CD14-positive monocyte (primary cell): ENCODE measurements at places on chromosomes 1 and 21.
A peak's percentile ranks its signal among the peaks of the same experiment; 100 is the strongest.

- DNase-seq = no peak
These were observed 175.1 kb downstream of the CAMTA1 start for GRCh38 chr1:6960291-6960811.

- DNase-seq = no peak
These were observed 502 bp downstream of the VANGL2 start for GRCh38 chr1:160400646-160401486.

- DNase-seq = no peak
These were observed 44.1 kb downstream of the S100B start for GRCh38 chr21:46560568-46561444.

GRCh38 chr1:51058858-51059257, 43.2 kb upstream of the C1orf185 start:
- DNase-seq = no peak

GRCh38 chr1:225250432-225250831, 177.4 kb downstream of the LBR start:
- DNase-seq = peak; percentile 88

DNA sequence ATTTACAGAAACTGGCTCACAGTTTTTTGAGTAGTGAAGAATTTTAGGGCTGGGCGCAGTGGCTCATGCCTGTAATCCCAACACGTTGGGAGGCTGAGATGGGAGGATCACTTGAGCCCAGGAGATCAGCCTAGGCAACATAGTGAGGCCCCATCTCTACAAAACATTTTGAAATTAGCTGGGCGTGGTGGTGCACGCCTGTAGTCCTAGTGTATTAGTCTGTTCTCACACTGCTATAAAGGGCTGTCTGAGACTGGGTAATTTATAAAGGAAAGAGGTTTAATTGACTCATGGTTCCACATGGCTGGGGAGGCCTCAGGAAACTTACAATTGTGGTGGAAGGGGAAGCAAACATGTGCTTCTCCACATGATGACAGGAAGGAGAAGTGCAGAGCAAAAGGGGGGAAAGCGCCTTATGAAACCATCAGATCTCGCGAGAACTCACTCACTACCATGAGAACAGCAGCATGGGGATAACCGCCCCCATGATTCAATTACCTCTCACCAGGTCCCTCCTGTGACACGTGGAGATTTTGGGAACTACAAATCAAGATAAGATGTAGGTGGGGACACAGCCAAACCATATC, 24.4 kb upstream of the DYRK1A start:
- DNase-seq = no peak

DNA sequence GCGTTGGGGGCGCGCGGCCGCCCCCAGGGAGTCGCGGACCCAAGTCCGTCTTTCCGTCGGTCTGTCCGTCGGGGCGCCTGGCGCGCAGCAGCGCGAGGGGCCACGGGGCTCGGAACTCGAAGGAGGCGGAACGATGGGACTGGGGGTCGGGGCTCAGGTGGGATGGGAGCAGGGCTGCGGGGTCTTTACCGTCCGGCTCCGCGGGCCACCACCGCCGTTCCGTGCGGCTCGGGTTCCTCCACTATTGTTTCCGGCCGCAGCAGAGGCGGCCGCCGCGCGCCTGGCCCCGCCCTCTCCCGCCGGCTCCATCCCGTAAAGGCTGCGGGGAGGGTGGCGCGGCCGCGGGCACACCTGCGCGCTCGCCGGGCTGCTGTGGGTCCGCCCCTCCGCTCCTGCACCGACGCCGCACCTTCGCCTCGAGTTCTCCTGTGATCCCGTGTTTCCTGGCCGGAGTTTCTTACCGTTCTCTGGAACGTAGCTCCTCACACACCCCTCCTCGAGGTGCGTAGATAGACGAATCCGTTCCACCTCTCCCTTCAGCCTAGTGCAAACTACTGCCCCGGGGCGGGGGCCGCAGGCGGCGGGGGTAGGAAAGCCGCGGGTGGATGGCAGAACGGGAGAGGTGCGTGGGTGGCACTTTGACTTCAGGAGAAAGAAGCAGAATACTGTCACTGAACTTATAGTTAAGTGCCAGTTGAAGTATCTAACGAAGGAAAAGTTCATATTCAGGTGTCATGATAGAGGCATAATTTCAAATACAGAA, at the start of gene C21orf91:
TSS of gene C21orf91 (minus strand) at position 243 of the 763 bp plus-strand sequence. CDS start 1,038 bp downstream, outside the sequence.
- DNase-seq = peak; percentile 83

- DNase-seq = no peak
These were observed 202.6 kb downstream of the SLC45A1 start for GRCh38 chr1:8520483-8520966.

DNA sequence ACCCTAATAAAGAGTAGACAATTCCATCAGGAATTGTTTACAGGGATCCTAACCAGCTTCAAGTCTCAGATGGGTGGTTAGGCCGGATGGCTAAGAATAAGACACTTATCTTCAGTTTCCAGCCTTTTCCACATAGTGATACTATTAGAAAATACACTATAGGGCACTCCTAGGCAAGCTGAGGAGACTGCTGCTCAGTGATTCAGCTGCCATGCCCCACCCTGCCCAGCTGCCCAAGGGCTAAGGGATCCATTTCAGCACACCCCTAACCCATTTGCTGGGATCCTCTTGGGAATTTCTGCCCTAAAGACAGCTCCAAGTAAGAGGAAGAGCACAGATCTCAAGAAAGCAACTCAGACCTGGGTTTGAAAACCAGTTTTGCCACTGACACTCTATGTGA, 31.9 kb downstream of the PLPP3 start:
- no peak for DNase-seq

- peak; percentile 54 for DNase-seq
These were observed 5.6 kb upstream of the FAM131C start for GRCh38 chr1:16078925-16079656.

DNA sequence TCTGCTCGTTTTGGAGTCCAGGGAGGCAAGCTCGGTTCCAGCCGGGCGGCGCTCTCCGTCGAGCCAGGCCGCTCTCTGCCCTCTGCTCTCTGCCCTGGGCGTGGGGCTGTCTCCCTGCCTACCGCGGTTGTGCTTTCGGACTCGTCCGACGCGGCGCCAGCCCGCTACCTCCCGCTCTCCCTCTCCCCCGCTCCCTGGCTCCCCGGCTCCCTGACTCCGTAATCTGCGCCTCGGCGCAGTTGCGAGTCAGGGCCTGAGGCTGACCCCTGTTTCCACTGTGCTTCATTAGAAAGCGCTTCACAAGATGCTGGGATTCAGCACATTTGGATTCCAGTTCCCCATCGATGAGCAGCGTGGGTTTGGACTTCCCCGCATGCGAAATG, 2.2 kb downstream of the SOX13 start:
- DNase-seq = no peak

- no peak for DNase-seq
These were observed 26.6 kb downstream of the MATN1 start for GRCh38 chr1:30696831-30697230.

DNA sequence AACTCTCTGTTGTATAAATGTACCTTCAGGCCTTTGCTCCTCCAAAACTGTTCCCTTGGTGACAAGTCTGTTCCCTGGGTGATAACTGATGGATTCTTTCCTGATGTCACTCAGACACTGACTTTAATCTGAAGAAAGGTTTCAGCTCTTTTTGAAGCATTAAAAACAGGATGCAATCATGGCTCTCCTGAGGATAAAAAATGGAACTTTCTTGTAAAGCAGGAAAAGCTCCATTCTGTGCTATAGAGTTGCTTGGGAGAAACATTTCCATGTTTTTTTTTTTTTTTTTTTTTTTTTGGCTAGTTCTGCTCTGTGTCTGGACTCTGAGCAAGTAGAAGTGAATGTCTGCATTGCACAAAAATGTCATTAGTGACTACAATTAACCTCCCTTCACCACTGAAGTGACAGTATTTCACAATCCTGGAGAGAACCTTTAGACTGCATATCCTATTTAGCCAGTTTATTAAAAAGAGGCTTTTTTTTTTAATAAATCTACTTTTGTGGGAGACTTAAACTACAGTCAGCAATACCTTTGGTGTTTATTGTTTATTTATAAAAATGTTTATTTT, 101.7 kb upstream of the PRMT6 start:
- DNase-seq = no peak

DNA sequence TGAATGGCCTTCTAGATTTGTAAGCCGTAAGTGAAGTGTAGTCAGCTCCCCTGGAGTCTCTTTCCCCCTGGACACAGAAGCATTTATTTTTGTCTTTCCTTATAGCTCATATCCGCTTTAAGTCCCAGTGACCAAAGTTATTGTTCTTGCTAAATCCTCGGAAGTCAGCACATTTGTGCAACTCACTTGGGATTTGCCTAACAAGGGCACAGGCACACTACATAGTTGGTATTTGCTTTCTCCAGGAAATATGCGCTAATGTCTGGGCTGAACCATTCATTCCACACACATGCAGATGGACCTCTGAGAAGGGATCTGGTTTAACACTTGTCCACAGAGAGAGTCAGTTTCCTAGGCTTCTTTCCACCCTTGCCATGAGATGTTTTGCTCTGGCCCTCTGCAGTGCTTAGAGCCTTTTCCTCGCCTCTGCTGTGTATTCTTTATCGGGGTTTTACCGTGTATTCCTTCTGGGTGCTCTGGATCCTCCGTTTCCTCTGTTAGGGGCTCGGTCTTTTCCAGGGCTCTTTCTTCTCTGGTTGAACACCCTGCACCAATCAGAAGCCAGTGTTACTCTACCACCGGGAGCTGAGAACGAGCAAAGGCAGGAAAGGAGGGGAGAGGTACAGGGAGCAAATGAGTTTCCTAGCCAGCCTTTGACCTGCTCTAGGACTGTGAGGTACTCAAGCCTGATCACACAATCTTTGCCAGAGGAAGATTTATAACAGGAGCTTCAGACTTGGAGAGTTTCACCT, 72.4 kb downstream of the ABCA4 start:
- no peak for DNase-seq

GRCh38 chr1:172918478-172918877, 132.3 kb downstream of the TNFSF18 start:
- DNase-seq = no peak

DNA sequence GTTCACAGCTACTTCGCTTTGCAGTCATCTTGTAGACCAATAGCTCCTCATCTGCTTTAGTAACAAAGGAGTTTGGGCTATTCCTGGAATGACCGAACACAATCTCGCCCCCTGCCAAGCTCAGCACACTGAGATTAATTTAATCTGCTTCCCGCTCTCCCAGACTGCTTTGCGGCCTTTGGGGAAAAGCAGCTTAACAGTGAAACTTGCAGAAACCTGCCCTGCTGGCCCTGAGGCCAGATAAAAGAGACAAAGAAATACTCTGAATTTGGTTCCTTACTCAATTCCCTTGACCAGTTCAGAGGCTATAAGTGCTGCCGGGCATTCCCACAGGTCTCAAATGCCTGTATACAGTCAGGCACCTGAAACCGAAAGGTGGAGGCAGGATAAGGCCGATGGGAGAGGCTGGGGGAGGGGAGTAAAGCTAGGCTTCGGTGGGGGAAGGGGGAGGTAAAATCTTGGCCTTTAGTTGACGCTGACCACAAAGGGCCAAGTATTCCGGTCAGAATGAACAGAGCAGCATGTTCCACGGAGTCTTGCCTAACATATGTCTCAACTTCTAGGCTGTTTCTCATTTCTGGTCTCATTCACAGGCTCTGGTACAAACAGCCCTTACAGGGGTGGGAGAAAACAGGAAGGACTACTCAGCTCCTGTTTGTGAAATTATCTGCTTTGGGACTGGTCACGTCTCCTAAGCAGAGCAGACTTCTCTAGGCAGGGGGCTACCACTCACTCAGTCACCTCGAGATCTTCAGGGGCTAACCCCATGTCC, 17.7 kb upstream of the A3GALT2 start:
- peak; percentile 96 for DNase-seq

DNA sequence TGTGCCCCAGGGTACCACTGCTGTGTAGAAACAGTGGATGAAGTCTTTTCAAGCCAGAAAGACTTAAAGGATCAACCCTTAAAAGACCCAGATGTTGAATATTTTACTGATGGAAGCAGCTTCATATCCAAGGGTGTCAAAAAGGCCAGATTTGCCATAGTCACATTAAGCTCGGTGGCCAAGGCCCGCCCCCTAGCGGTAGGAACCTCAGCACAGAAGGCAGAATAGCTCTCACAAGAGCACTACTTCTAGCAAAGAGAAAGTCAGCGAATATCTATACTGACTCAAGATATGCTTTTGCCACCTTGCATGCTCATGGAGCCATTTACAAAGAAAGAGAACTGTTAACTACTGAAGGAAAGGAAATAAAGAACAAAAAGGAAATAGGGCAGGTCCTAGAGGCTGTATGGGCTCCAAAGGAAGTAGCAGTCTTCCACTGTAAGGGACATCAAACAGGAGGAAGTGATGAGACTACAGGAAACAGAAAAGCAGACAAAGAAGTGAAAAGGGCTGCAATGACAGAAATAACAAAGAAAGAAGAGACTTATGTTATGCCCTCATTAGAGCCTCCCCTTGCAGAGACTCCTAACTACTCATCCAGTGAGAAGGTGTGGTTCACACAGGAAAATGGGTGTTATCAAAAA, 90.5 kb downstream of the LIPI start:
- DNase-seq = no peak

DNA sequence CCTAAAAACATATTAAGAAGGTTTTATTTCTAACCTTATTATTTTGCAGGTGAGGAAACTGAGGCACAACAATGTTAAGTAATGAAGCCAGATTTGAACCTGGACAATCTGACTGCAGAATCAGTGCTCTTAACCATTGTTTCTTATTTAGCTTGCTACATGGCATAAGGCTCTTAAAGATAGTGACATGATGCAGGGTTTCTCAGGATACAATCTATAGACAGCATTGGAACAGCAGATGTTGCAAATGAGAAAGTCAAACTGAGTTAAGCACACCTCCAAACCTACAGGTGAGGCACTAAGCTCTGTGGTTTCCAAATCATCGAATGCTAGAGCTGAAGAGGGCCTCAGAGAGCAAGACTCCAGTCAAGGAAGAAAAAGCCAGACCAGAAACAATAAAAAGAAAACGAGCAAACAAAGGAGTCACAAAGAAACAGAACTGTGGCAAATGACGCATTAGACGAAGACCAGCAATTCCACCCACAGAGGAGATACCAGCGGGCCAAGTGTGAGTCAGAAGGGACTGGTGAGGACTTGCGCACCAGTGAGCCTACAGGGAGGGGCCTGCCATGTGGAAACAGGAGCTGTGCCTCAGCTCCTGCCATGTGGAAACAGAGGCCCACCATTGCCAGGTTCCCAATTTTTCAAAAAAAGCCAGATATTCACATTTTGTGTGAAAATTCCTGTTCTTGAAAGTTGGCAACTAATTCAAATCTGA, 14.4 kb downstream of the CD58 start:
- peak; percentile 96 for DNase-seq

DNA sequence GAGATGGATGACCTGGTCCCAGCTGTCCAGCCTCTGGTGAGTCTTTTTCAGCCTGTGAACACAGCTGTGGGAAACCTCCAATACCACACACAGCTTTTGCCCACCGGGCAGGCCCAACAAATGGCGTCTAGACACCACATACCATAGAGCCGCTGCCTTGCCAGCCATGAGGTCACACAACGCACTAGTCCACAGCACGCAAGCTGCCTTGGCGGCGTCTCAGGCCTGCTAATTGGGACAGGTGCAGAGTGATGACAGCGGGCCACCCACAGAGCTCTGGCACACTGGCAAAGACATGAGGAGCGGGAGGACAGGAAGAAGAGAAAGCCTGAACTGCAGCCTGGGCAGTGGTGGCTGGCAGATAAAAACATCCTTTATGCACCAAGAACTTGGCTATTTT, 125.5 kb downstream of the ADAMTS1 start:
- no peak for DNase-seq

GRCh38 chr1:51679435-51679834, 62.5 kb downstream of the OSBPL9 start:
- DNase-seq = no peak
